ENCODE measurements at places on chromosomes 3 and 15.

DNA sequence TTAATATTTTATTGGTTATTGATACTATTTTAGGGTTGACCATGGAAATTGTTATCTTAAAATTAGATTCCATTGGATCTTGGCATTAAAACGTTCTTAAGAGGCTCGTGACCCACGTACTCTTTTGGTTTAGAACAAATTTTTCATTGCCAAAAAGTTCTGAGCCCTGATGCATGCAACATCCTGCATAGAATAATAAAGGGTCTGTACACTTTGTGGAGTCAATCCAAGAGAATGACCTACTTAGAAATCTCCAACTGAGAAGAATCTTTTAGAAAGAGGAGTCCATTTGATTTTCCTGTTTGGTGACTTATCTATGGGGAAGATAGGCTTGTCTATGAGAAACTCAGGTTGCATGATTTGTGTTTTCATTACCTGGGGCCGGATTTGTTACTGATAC is 404.2 kb upstream of the RGMA start:
- no peak for DNase-seq

DNA sequence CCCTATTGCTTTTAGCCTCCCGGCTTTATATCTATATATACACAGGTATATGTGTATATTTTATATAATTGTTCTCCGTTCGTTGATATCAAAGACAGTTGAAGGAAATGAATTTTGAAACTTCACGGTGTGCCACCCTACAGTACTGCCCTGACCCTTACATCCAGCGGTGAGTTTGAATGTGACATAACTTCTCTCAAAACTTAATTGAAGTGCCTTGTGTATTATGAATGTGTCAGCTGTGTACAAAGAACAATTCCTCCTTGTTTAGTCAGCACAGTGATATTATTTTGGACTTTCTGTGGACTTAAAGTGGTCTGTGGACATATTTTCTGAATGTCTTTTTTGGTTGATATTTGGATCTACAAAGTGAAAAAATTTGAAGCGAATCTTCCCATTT is 220 bp downstream of the TP63 start:
- no peak for DNase-seq

- no peak for DNase-seq
Measured at GRCh38 chr3:161310649-161311423, 60.5 kb downstream of the SPTSSB start.

DNA sequence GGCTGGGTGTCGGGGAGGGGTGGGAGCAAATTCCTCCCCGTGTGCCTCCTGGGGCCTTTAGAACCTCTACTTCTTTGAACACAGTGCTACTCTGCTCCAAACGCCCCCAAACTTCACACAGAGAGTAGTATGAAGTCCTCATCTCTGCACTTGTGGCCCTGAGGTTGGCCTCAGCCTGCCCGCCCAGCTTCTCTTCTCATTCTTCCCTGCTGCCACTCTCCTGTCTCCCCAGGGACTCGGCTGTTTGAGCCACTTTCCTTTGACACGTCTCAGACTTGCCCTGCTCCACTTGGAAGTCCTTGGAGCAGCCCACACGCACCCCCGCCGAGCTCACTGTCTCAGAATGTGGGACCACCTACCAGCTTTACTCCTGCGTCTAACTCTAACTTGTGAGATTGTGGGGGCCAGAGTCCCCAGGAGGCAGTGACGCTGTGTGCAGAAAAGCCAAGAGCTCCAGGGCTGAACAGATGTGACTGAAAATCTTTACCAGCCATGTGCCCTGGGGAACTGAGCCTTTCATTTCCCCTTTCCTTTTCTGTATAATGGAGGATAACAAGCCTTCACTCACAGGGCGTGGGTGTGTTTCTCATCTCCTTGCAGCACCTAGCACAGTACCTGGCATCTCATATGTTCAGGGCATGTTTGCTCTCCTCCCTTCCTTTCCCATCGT is 233.6 kb upstream of the CTDSPL start:
- DNase-seq: no peak

DNA sequence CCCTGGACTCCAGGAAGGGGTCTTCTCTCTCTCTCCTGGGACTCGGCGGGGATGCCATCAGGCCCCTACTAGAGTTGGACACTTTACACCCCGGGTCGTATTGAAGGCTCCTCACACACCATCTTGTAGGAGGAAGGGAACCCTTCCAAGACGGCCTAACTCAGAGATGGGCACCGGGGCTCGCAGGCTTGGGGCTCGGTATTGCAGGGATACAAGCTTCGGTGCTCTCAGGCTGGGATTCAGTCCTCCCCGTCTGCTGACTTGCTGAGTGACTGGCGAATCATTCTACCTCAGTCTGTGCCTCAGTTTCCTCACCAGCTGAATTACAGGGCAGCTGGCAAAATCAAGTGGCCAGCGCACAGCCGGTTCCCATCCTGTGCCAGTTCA is 419 bp upstream of the CALML4 start:
- DNase-seq: no peak

- DNase-seq: no peak
Measured at GRCh38 chr3:61425356-61425755, 136.0 kb upstream of the PTPRG start.

GRCh38 chr3:22951910-22952309 is 251.2 kb upstream of the UBE2E2 start:
- no peak for DNase-seq

DNA sequence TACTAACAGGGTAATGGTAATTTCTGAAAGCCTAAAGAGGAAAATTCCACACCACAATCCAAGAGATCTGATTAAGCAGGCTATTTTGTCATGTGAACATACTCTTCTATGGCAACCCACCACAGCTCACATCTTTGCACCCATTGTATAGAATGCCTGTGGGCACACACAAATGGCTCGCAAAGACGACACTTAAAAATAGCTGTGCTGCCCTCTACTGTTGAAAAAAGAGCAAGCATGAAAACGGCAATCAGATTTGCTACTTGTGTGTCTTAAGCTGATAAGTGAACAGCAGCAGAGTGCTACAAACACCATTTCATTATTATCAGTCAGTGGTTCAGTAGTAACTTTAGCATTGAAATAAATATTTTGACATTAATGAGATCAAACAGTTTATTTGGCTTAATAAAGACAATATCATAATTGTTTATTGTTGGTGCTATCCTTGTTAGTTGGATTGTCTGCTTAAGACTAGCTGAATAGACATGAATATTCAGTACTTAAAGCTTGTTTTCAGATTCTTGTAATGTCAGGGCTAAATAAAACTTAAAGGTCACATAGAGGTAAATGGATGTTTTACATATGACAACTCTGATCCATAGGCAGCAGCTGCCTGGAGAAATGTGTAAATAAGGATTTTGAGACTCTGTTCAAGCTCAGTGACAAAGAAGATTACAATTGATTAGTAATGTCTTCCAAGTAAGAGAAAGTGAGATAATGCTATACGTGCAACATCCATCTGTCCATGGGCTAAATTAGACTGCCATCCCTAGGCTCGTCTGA is 199.1 kb downstream of the LRRN1 start:
- DNase-seq: peak; percentile 20

DNA sequence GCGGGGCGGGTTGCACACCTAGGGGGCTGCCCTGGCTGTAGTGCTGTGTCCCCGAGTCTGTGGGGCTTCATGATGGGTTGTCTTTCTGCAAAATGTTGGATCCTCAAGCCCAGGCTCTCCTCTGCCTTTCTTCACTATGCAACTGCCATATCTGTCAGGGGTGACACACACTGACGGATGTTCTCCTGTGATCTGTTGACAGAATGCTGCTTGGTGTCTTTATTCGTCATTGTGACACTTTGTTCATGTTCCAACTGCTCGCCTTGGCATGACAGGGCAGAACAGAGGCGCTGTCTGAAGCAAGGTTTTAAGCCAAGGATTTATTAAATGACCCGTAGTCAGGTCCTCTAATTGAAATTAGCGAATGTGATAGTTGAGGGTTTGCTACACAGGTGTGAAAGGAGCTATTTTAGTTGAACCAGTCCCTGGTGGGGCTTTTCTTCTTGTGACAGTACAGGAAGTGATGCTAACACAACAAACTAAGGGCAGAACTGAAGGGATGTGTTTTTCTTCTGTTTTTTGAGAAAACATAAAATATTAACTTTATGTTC is 173.4 kb downstream of the MCTP2 start:
- no peak for DNase-seq

DNA sequence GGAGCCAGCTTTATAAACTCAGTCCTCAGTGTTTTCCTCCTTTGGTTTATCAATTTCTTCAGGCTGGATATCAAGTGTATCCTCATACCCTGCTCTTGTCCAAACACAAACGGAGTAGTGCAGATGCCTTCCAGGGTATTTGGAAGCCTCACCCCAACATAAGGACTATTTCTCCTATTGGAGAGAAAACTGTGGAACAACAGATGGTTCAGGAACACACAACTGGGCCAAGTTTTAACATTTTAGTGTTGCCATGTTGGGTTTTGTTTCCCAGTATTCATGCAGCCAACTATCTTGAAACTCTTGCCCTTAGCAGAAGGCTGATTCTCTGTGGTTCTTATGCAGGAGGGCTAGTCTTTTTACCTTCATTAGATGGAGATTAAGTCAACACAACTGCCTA is 398.1 kb downstream of the GABRB3 start:
- DNase-seq: no peak

DNA sequence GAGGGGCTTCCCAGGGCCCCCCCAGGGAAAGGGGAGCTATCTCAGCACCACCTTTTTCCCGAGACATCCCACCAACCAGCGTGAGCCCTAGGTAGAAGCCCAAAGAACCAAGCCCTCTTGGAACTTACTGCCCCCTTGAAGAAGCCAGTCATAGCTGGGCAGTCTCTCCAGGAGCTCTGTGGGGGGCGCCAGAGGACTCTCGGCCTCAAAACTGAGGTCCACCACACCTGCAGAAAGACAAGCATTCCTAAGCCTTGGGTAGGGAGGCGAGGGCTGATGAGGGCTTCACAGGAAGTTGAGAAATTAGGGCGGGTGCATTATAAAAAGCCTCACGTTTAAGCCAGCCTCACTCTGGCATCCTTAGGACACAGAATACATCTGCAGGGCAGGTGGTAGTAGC is 9.0 kb downstream of the SSUH2 start:
- no peak for DNase-seq

DNA sequence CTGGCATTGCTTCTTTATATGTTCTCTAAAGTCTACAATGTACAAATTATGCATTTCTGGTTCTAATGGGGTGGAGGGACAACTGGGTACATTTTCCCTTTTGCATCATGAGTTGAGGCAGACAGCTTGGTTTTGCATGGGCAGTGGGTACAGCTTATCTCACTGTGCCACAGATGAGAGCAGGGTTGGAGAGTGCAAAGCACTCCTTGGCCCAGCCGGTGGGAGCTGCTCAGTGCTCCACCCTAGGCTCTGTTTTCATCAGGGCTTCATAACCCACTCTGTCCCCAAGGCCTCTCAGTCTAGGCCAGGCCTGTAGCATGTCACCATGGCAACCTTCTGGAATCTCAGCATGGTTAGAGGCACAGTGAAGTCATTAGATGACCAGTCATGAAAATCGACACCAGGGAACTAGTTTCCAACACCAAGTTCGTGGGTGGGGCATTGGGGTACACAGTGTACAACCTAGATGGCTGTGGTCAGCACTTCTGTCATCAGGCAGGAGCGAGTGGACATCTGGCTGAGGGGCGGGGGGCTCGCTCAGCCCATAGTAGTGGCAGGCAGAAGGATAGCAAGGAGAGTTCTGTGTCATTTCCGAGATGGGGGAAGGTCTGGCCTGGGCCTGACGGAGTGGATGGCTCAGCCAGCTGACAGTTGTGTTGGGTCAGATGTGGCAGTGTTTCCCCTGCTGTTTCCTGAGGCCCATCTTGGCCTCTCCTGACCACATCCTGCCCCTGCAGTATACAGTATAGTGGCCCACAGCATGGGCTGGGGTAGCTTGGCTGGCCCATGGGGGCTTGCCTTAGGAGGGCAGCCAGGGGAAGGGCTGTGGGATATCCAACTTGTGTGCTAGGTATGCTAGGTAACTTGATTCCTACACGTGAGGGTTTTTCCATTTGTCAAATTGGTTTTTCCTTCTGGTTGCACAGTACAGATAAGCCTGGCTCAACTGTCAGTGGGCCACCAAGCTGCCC is 75.7 kb upstream of the PRR23C start:
- DNase-seq: peak; percentile 80

GRCh38 chr3:16474216-16474615 is 39.3 kb downstream of the RFTN1 start:
- peak; percentile 90 for DNase-seq

DNA sequence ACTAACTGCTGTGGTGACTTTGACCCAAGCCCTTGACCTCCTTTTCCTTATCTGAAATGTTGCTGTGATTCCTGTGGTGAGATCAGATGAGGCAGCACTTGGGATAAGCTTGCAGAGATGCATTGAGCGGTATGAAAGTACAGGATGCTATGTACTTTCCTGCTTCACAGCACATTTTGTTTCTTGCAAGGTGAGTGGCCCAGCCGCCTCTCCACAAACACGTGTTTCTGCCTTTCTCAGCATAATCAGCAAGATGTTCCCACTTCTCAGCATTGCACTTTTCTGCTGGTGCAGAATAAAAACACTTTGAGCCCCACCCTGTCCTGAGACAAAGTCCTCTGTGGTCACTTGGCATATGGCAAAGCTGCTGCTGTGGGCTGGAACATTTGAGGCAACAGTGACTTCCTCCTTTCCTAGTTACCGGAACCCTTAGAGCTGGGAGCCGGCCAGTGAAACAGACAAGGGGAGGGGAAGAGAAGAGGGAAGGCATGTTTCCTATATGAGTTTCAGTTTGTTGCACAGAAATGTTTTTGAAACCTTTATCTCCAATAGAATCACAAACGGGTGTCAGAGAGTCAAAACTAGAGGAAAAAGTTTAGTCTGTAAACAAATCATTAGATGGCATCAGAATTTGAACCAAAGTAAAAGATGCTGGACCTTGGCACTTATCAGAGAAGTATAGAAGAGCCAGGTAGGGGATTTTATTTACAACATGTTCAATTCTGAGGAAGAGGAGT is 5.0 kb downstream of the NUDT16 start:
- no peak for DNase-seq

DNA sequence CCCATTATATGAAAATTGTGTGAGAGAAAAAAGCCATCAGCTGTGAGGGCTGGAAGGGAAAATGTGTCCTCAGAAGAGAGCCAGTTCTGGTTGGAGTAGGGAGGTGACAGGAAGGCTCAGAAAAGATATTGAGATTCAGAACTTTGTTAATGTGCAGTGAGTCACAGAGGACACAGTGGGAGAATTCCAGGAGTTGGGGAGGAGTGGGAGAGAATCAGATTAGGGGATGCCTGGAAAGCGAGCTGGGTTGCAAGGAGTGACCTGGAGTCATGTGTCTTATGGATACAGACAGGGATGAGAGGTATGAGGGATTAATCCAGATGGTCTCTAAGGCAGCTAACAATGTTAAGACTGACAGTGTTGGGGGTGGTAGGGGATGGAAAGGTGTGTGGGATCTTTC is 67.5 kb downstream of the CHST2 start:
- no peak for DNase-seq

DNA sequence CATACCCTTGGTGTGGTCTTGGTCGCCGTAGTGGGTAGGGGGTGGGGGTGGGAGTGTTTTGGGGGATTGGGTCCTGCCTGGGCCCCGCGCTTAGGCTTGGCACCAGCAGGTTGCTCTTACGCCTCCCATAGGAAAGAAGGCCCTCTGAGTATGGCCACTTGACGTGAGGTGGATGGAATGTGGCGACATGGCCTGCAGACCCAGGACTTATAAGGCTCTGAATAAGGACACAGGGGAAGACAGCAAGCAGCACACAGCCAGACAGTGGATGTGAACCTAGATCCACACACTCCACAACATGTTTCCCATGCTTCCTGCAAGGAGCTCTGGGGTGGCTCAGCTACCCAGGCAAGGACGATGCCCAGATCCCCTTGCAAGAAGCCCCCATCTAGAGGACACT is 12.4 kb downstream of the RBPMS2 start:
- no peak for DNase-seq

GRCh38 chr3:42498791-42499477 is 3.5 kb upstream of the VIPR1 start:
- DNase-seq: no peak

- DNase-seq: no peak
Measured at GRCh38 chr15:100252779-100253417, 88.9 kb downstream of the ADAMTS17 start.
